AG20443 (cell line): ENCODE measurements at places on chromosomes 2 and 18.

- no peak for DNase-seq
These were observed 194.6 kb downstream of the GPD2 start for GRCh38 chr2:156630579-156631337.

DNA sequence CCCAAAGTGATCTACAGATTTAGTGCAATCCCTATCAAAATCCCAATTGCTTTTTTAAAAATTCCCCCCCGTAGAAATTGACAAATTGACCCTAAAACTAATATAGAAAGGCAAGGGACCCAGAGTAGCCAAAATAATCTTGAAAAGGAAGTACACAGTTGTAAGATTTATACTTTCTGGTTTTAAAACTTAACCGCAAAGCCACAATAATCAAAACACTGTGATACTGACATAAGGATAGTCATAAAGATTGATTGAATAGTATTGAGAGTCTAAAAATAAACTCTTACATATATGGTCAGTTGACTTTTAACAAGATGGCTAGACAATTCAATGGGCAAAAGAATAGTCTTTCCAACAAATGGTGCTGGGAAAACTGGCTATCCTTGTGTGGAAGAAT, 58.7 kb upstream of the GAREM2 start:
- no peak for DNase-seq

DNA sequence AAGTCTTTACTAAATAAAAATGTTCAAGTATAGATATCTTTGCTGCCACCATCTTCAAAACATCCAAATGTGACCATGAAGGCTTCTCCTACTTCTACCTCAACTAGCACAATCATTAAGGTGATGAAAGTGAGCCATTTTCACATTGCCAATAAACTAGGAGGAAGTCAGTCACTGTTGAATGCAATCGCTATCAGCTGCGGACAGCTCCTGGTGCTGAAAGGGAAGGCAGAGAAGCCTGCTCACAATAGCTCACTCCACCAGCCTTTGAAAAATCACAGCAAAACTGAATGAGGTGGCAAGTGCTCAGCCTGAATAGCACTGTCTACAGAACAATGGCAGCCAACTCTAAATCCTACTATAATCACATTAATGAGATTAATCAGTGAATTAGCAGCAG, 2.2 kb downstream of the MYT1L start:
- peak; percentile 11 for DNase-seq

GRCh38 chr2:172723286-172723685, 12.4 kb upstream of the RAPGEF4 start:
- no peak for DNase-seq

- DNase-seq = no peak
These were observed 53.8 kb downstream of the RNF144A start for GRCh38 chr2:6970976-6971480.
